ENCODE measurements at places on chromosomes 6 and 20.

GRCh38 chr6:99573980-99574617 lies 5.6 kb upstream of the CCNC start:
- no peak for DNase-seq

DNA sequence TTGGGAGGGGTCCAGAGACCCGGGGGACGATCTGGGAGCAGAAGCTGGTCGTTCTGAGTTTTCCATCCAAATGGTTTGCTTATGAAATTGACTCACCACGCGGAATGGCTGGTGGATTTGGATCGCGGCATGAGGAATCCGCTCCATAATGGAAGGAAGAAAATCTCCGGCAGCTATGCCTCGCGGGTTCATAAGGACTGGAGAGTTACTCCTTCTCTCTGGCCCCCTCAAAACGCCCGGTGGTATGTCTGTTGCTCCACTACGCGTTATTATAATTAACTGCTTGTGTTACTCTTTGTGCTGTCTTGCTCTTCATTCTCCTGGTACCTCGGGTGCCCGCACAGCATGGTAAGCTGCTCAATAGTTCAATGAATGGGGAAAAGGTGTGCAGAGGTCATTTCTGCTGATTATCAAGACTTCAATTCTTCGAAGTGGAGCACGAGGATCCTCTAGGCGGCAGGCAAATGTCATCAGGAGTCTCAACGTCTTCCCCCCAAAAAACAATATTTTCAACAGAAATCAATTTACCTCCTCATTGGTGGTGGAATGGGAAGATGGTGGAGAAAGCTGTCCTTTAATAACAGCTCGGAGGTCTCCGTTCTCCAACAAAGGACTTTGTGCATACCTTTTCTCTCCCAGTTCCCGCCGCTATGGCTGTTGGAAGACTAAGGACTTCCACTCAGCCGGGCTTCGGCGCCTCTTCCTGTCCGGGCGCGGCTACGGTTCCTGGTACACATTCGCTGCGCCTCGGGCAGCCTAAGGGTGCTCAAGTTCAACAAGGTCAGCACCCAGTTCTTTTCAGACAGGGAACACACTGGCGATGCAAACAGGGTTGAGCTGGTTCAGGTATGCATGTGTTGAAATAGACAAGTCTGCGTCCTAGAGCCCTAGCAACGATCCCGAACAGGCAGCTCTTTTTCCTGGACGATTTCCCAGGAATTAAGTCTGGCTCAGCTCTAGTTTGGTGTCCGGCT lies 9.2 kb upstream of the PRSS16 start:
- DNase-seq, result no peak

DNA sequence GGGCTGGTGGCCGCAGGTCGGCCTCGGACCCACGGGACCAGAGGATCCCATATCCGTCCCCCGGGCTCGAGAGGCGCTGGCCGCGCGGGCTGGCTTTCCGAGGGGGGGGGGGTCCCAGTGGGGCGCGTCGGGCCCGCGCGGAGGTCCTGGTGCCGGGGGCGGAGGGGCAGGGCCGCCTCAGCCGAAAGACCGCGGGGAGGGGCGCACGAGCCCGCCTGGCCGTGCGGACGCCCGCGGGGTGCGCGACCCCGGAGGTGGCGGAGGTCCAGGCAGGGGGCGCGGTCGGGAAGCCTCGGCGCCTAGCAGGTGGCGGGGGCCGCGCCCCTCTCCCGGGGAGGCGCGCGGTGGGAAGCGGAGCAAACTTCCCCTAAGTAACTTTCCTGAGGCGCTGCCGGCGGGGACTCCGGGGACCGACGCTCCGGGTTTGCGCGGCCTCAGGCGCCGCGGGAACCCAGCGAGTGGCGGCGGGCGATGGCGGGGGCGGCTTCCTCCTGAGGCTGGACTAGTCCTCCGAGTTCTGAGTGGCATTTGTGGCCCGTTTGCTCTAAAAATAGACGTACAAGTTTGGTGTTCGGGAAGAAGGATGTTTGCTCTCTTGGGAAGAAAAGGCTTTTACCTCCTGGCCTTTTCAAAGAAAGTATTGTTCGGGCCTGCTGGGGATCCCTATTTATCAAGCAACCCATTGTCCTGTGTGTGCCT lies 26.5 kb upstream of the BTBD3 start:
- DNase-seq, result no peak

DNA sequence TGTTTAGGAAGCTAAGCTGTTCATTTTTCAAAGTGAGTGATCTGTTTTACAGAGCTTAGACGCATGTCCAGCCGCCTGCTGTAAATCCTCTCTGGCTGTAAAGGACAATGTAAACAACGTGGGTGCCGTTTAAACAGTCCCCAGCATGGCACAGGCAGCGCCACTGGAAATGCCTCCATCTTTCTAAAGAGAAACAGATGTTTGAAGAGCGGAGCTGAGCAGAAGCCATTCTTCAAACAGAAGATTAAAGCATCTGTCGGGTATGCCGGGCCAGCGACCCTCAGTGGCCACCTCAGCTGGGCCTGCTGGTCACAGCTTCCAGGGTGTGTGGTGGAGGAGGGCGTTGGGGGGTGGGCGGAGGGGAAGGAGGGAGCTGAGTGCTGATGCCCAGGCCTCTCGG lies 138.6 kb downstream of the ERMARD start:
- no peak for DNase-seq

GRCh38 chr6:152948150-152948768 lies 34.6 kb downstream of the FBXO5 start:
- no peak for DNase-seq

GRCh38 chr6:140140891-140141290 lies 766.4 kb upstream of the CITED2 start:
- DNase-seq, result no peak

GRCh38 chr6:4347877-4348276 lies 212.5 kb upstream of the ECI2 start:
- no peak for DNase-seq

- no peak for DNase-seq
Measured at GRCh38 chr20:24364482-24364881, 104.9 kb upstream of the SYNDIG1 start.

- DNase-seq, result no peak
Measured at GRCh38 chr20:24918579-24919566, 30.2 kb upstream of the CST7 start.

GRCh38 chr20:17809362-17810061 lies 109.7 kb downstream of the BANF2 start:
- no peak for DNase-seq

GRCh38 chr20:53809728-53810365 lies 216.2 kb upstream of the ZNF217 start:
- DNase-seq, result no peak

GRCh38 chr20:16479666-16480065 lies 93.6 kb downstream of the KIF16B start:
- no peak for DNase-seq

DNA sequence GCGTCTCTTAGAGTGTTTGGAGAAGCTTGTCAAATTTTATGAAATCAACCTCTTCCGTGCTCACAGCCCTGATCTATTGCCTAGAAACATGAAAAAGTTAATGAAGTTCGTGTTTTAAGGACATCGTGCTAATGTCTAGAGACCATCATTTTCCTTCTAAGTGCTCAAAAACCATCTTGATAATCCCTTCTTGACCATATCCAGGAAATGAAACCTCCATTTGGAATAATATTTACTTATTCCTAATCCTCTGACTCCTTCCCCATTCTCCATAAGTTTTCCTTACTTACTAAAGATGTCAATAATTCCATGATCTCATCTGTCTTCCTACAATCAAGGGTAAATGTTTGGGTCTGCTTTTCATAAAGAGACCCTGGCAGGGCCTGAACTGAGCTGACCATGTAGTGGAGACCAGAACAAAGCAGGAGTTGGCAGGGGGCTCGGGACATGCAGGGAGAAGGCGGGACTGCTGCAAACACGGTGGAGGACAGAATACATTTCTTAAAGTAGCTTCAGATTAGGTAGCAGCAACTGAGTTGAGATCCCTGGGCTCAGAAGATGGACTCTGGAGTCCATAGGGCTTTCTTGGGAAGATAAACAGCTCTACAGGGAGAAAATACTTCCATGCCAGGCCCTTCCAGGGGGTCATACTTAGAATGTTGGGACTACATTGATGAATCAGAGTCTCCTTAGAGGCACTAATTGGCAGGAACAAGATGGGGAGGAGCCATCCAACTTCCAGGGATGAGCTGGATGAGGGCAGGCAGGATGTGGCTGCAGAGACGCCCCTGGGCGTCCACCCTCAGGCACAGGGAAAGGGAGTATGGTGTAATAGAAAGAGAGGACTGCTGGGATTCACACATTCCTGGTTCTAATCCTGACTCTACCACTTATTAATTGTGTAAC lies 100.7 kb downstream of the RIN2 start:
- DNase-seq, result no peak

DNA sequence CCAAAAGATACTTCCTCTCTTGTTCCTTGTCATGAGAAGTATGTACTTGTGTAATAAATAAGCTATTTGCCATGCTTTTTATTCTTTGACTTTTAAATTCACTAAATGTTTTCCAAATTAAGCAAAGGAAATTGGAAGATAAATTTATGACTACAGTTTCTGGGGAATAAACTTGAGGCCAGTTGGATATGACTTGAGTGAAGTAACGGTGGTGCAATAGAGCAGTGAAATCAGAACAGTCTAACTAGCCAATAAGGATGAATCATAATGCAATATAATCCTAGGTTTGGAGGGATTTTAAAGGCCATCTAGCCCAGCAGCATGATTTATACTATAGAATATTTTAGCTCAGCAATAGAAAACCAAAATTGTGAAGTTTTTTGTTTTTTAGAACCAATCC lies 183.8 kb upstream of the TCF21 start:
- no peak for DNase-seq

- DNase-seq, result no peak
Measured at GRCh38 chr6:126050795-126051194, 64.5 kb downstream of the TRMT11 start.

DNA sequence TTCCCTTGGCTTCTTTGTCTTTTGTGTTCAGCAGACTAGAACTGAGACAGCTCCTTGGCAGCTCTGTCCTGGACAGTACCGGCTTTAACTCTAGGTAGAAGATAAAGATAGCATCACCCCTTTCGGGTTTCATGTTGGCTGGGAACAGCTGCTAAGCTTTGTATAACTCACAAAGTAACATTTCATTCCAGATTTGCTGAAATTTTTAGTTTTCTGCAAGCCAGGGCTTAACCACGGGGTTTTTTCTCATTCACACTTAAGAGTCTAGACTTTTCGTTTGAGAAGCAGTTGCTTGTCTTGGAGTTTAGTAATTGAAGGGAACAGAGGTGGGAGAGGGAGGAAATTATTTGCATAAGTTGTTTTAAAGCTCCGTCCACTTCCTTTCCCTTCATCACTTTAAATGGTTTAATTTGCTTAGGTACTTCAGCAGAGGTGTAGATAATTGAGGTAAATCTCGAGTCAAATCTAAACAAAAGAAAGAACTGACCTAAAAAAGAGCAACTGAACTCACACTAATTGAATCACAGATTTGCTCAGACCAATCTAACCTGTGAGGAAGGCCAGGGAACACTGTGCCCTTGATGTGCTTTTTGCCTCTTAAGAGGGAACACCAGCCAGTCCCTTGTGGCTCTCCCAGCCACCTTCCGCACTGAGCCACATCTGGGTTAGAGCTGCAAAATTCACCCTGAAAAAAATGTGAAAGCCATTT lies 48.3 kb downstream of the RREB1 start:
- no peak for DNase-seq

GRCh38 chr6:154572556-154572955 lies 62.1 kb upstream of the CNKSR3 start:
- DNase-seq, result no peak

GRCh38 chr20:16158090-16158975 lies 414.9 kb downstream of the KIF16B start:
- DNase-seq, result no peak

GRCh38 chr6:108730635-108731515 lies 117.3 kb upstream of the ARMC2 start:
- no peak for DNase-seq

- DNase-seq, result no peak
Measured at GRCh38 chr6:122714059-122714458, 65.5 kb upstream of the FABP7 start.

DNA sequence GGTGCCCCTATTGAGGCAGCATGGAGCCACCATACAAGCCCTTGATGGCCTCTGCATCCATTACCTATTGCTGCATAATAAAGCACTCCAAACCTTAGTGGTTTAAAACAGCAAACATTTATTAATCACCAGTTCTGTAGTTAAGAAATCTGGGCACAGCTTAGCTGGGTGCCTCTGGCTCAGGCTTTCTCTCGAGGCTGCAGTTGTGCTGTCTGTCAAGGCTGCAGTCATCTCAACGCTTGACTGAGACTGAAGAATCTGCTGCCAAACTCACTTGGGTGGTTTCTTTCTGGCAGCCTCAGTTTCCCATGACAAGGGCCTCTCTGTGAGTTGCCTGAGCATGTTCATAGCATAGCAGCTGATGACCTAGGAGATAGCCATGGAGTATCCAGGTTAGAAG lies 207.4 kb upstream of the LRFN2 start:
- no peak for DNase-seq

DNA sequence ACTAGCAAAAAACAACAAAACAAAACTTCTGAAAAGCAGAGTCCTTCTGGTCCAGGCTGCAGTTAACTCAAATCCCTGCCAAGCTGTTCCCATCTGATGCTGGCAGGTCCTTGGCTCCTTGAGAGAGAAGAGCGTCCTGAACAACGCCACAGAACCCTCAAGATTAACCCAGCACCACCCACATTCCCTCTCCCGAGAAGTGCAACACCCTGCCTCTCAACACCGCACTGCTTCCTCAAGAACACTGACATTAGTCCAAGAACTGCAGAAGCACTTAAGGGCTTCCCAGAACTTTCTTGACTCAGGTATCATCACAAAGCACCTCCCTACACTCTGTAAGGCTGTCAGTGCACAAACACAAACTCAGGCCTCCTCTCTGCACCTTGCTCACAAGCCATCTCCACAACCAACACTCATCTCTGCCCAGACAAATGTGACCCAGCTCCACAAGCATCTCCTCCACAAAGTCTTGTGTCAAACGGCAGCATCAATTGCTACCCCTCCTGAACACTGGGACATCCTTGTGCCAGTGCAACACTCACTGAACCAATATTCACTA lies 7.5 kb downstream of the MRPL14 start:
- no peak for DNase-seq

- DNase-seq, result no peak
Measured at GRCh38 chr6:156508923-156509322, 268.3 kb upstream of the ARID1B start.

DNA sequence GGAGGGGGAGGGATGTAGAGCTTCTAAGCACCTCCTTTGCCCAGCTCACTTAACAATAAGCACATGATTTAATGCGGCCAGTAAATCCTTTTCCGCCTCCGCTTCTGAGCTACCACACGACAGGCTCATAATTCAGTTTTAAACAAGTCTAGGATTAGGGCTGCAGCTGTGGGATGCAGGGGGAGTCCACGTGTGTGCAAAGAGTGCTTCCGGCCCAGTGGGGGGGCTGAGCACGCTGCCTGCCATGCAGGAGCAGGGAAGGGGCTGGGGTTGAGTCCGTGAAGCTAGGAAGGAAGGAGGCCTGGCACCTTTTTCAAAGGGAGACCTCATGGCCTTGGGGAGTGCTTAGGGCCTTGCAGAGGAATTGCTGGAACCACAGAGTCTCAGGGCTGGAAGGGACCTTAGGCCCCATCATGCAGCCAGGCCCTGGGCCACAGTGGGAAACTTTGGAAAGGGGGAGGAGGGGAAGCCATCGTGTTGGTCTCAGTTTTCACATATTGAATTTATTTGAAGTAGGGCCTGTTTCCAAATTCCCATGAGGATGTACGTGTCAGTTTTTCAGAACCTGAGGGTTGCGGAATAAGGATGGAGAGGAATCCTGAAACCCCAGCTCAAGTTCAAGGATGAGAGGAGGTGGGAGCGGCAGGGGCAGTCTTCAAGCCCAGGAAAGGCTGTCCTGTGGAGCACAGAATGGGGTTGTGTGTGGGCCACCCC lies 96.1 kb downstream of the VEGFA start:
- no peak for DNase-seq

GRCh38 chr6:47571488-47571887 lies 93.9 kb downstream of the CD2AP start:
- no peak for DNase-seq

GRCh38 chr6:9540126-9540525 lies 874.7 kb downstream of the TFAP2A start:
- no peak for DNase-seq
